ENCODE measurements at places on chromosomes 16 and 17.

DNA sequence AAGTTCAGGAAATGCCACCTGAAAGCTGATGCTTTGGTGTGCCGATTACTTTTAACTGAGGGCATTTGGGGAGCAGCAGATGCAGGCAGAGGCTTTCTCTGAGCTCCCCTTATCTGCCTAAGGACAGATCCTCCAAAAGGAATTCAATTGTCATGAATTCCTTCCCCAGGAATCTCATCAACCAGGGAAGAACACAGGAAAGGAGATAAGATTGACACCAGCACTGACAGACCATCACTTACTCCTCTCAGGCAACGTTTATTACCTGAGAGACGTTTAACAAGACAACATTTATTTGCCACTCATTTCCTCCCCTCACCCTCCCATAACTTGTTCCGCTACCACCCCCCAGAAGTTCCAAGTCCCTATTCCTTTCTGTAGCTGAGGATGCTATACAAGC, 17.6 kb upstream of the CDRT4 start:
- DNase-seq = no peak

DNA sequence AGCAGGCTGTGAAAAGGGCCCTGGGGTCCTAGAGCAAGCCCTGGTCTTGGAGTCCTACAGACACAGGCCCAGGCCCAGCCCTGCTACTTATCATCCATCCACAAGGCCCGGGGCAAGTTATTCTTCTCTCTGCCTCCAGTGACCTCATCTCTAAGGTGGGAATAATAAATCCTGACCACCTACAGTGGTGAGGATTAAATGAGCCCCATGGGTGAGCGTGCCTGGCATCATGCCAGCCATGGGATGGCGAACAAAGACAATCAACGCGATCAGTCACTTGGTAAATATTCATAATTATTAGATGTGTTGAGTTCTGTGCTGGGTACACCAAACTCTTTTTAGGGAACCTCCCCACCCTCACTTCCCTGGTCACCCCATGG, 5.5 kb downstream of the KRT15 start:
- no peak for DNase-seq

- DNase-seq = no peak
These were observed 27.0 kb downstream of the CLUH start for GRCh38 chr17:2684549-2684948.

DNA sequence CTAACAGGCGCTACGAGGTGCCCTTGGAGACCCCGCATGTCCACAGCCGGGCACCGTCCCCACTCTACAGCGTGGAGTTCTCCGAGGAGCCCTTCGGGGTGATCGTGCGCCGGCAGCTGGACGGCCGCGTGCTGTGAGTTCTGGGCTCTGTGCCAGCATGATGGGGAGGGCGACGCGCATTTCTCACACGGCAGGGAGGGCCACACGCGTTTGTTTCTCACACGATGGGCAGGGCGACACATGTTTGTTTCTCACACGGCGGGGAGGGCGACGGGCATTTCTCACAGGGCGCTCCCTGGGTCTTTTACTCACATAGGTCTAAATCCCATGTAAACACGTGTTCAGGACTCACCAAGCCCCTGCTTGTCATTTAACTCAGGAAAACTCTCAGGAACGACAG, 4.4 kb downstream of the GAA start:
- DNase-seq = no peak

DNA sequence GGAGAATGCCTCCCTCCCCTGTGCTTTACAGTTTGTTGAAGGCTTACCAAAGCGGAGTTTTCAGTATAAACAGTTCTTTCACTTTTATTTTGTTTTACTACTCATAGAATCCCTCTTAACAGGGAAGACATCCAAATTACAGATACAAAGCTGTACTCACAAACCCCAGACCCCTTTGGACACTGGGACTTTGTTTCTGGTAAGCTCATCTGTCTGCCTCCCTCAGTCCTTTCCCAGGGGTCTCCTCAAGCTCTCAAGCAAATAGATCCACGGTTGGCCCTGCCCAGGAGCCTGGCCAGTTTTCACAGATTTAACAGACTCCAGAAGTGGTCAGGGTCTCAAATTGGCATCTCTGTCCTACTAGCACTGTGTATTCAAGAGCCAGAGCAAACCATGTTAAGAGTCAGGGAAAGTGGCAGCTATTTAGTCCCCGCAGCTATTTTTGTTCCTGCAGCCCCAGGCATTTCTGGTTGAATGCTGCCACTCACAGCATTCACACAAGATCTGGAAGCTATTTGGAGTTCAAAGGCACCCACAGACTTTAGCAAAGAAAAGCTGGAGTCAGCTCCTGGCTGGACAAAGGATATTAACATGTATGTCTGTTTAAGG, 54.2 kb downstream of the TMEM100 start:
- DNase-seq = no peak

GRCh38 chr16:88994695-88995094, 17.7 kb upstream of the CBFA2T3 start:
- DNase-seq = no peak

All from right kidney (tissue), 9 donors.